ENCODE measurements at places on chromosomes 6 and 20. TPM values are rescaled to one million over a fixed set of nuclear protein-coding genes. Genes with fewer than 3 reads are reported as not detected.

DNA sequence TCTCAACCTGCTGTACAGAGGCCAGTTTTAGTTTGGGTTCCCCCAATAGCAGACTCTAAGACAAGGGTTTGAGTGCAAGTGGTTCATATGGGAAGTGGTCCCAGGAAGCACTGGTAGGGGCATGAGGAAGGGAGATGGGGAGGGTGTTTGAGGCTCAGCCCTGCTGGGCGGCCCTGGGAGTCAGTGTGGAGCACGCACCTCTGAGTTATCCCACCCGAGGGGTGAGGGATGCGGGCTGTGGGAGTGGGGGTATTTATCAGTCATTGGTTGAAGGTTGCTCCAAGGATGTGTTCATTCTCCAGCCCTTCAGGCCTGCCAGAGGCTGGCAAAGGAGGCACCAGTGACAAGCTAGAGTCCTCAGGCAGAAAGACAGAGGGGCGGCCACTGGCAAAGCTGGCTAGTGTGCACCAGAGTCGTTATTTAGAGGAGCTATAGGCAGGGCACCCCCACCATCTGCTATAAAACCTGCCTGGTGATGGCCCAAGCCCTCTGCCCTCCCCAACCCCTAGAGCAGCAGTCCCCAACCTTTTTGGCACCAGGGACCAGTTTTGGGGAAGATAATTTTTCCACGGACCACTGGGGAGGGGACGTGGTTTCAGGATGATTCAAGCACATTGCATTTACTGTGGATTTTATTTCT, 16.5 kb downstream of the PXMP4 start:
- DNase-seq: no peak

DNA sequence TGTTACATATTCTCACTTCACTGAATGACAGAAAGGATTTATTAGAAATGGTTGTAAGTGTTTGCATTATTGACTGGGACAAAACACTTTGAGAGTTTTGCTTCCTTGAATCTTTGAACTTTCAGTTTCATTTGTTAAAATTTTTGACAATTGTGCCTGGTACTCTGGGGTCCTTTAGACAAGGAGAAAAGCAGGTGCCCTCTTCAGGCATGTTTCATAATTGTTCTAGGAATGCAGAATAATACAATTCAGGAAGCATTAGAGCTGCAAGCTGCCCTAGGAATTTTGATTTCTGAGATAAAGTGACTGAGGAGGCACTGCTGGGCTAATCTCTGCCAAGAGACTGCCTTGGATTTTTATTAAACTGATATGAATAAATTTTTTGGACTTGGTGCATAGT, 49.7 kb downstream of the TOP1 start:
- peak; percentile 57 for DNase-seq

Gene TBX18
- 9.1 TPM for polyA plus RNA-seq

GRCh38 chr6:26183581-26184366, 96.5 kb downstream of the HFE start:
- DNase-seq: peak; percentile 95

Gene LCA5
- polyA plus RNA-seq: 10.7 TPM

- no peak for DNase-seq
These were observed 25.6 kb downstream of the MMP24 start for GRCh38 chr20:35252037-35252461.

- no peak for DNase-seq
These were observed 48.5 kb downstream of the BTBD3 start for GRCh38 chr20:11966186-11966585.

Gene MMP24
- polyA plus RNA-seq: 3.2 TPM

- DNase-seq: no peak
These were observed 49.1 kb downstream of the LYRM2 start for GRCh38 chr6:89589297-89590025.

DNA sequence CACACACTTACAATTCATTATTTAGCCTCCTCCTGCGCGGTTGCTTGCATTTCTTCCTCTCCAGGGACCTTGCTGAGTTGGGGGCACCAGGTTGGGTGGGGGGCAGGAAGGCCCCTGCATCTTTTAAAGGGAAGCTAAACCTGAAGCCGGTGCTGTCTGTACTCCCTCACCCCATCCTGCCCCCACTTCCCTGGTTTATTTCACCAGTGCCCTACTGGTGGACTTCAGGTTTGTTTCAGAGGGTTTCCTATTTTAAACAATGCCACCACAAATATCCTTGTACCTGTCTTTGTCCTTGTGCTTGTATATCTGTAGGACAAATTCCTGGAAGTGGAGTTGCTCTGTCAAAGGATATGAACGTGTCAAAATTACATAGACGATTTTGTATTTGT, 21.0 kb downstream of the PTK7 start:
- DNase-seq: no peak

Gene ASF1A
- polyA plus RNA-seq: 33.6 TPM

Gene PTPRA
- 90.2 TPM for polyA plus RNA-seq

- DNase-seq: no peak
These were observed 336.4 kb upstream of the BTBD3 start for GRCh38 chr20:11581271-11581670.

Gene LHFPL5
- polyA plus RNA-seq: 0.07 TPM

Gene ANGPT4
- polyA plus RNA-seq: 0.46 TPM

- DNase-seq: peak; percentile 15
These were observed 43.1 kb upstream of the BEND6 start for GRCh38 chr6:56911847-56912246.

Measured in renal pelvis (tissue), 12 donors.